ENCODE measurements at places on chromosomes 2 and 18. TPM values are rescaled to one million over a fixed set of nuclear protein-coding genes. Genes with fewer than 3 reads are reported as not detected.

GRCh38 chr2:209425471-209426071 lies 1.7 kb downstream of the MAP2 start:
- no peak for DNase-seq

GRCh38 chr2:241036397-241036963 lies 38.1 kb downstream of the SNED1 start:
- no peak for DNase-seq

GRCh38 chr18:22363867-22364463 lies 53.8 kb downstream of the CTAGE1 start:
- no peak for DNase-seq

DNA sequence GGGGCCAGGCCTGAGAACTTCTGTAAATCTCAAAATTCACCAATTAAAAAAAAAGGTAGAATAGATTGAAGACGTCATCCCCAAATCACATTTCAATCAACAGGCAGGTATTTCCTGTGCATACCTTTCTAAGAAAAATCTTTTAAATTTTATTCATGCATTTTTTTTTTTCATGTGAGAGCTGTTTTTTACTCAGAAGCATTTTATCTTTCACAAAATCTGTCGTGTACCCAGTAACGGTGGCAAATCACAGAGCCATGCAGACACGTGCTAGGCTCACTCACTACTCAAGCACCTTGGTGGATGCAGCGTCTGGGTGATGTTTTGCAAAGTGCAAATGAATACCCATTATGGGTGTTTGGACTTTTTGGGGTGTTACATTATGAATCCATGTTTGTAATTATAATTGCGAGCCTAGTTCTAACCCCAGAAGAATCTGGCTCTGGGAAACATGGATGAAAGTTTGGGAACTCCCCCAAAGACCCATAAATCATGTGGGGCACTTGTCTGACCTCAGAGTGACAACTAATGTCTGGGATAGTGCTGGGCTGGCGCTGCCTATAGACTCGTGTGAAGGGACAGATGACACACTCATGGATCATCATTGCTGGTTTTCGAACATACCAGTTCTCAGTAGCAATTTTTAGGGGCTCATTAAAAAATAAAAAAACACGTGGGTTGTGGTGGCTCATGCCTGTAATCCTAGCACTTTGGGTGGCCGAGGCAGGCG lies 335.2 kb downstream of the LPIN1 start:
- DNase-seq, result no peak

DNA sequence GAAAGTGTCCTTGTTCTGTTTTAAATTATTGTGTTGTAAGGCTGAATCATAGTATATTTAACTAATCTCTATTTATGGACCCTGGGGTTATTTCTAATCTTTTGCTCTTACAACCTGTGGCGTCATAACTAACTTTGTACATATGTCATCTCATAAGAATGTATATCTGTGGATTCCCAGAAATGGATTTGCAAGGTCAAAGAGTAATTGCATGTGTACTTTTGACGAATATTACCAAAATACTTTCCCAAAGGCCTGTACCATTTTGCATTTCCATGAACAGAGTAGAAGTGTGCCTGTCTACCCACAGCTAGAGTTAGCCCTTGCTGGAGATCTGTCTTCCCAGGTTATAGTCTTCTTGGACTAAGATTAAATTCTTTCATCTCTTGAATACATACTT lies 42.8 kb downstream of the SEMA4F start:
- no peak for DNase-seq

MEP1B gene
- 0.41 TPM for total RNA-seq

ACMSD gene
- total RNA-seq, result not detected

Measured in frontal cortex (tissue), 4 donors.